Breast epithelium (tissue), 4 donors: ENCODE measurements at places on chromosomes 5 and 9. TPM values are rescaled to one million over a fixed set of nuclear protein-coding genes. Genes with fewer than 3 reads are reported as not detected.

DNA sequence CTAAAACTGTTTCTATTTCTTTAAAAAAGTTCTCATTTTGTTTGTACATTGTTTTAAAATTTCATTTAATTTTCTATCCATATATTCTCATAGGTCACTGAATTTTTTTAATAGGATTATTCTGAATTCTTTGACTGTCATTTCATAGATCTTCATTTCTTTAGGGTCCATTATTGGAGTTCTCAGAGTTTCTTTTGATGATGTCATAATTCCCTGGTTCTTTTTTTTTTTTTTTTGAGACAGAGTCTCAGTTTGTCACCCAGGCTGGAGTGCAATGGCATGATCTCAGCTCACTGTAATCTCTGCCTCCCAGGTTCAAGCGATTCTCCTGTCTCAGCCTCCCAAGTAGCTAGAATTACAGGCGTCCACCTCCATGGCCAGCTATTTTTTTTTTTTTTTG is 89.9 kb downstream of the DMRT2 start:
- DNase-seq = no peak
- no peak overlapping the region for H3K27ac ChIP-seq
- H3K27me3 ChIP-seq = no peaks in the 10 kb centered on the region
- no peaks in the 10 kb centered on the region for H3K36me3 ChIP-seq
- H3K4me3 ChIP-seq = no peak overlapping the region

GRCh38 chr5:143966280-143966679 is 154.3 kb downstream of the HMHB1 start:
- no peak overlapping the region for H3K4me3 ChIP-seq
- H3K27ac ChIP-seq = no peak overlapping the region
- no peaks in the 10 kb centered on the region for H3K27me3 ChIP-seq
- no peak for DNase-seq
- no peaks in the 10 kb centered on the region for H3K36me3 ChIP-seq
- no peaks in the 10 kb centered on the region for H3K4me1 ChIP-seq

The NR2F1-AS1 gene
- 17.4 TPM for total RNA-seq

The AK8 gene
- 1.0 TPM for total RNA-seq

DNA sequence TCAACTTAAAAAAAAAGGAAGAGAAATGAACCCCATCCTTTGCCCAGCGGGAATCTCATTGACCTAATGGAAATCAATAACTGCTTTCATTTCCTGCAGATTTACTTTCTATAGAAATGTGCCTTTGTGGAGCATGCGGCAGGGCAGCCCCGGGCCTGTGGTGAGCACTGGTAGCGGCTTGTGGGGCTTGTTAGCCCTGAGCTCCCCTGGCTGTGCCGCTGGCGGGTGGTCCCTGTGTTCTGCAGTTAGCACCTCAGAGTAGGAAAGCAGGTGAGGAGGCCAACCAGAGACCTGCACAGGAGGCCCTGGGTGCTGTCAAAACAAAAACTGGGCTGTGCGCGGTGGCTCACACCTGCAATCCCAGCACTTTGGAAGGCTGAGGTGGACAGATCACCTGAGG is 76.8 kb upstream of the CDK20 start:
- no peak overlapping the region for H3K27ac ChIP-seq
- no peaks in the 10 kb centered on the region for H3K27me3 ChIP-seq
- H3K36me3 ChIP-seq = no peaks in the 10 kb centered on the region
- DNase-seq = no peak
- H3K4me3 ChIP-seq = no peak overlapping the region

The CARTPT gene
- not detected for total RNA-seq

The RABEPK gene
- total RNA-seq = 17.9 TPM

GRCh38 chr9:110933350-110934001 is 104.8 kb downstream of the LPAR1 start:
- no peak for DNase-seq
- no peaks in the 10 kb centered on the region for H3K27me3 ChIP-seq
- H3K4me1 ChIP-seq = no peaks in the 10 kb centered on the region
- H3K36me3 ChIP-seq = no peaks in the 10 kb centered on the region

DNA sequence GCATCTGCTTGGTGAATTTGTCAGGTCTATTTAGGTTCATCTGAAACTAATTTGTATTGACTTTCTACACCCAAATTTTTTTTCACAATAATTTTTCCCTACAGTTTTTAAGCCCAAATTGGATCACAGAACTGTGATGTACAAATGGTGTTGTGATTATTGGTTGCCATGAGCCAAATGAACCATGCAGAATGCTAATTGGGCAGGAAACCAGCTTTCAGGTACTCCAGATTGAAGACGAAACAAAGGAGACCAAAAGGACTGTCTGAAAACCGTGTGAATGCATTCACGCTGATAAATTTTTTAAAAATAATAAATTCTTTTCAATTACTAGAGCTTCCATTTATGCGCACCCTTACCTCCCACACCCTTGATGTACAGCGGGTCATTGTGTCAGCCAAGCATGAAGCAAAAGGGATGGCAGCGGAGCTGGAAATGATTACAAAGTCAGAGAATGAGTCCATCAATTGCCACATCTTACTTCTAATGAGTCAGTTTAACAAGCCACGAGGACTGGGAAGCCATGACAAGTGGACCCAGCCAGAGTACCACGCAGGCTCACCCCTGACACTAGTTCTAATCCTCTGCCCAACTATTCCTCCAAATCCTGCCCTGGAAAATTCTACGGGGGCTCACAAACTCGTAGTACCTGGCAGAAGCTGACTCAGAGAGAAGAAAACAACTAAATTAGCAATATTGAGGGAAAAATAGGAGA is 66.5 kb downstream of the SEMA6A start:
- H3K27me3 ChIP-seq = no peaks in the 10 kb centered on the region
- H3K4me1 ChIP-seq = no peaks in the 10 kb centered on the region
- no peak overlapping the region for H3K27ac ChIP-seq
- no peak for DNase-seq
- no peaks in the 10 kb centered on the region for H3K36me3 ChIP-seq
- no peak overlapping the region for H3K4me3 ChIP-seq

- peaks cover 4% of the 10 kb centered on the region for H3K4me1 ChIP-seq
- H3K27ac ChIP-seq = no peak overlapping the region
- DNase-seq = no peak
- H3K27me3 ChIP-seq = no peaks in the 10 kb centered on the region
These were observed 49.2 kb upstream of the RPL26L1 start for GRCh38 chr5:172909931-172910502.

- H3K4me1 ChIP-seq = no peaks in the 10 kb centered on the region
- H3K36me3 ChIP-seq = no peaks in the 10 kb centered on the region
- H3K27me3 ChIP-seq = no peaks in the 10 kb centered on the region
These were observed 100.8 kb upstream of the TLE4 start for GRCh38 chr9:79470954-79471353.
